NCI-H1930 (cell line): ENCODE measurements at places on chromosomes 7 and 10.

DNA sequence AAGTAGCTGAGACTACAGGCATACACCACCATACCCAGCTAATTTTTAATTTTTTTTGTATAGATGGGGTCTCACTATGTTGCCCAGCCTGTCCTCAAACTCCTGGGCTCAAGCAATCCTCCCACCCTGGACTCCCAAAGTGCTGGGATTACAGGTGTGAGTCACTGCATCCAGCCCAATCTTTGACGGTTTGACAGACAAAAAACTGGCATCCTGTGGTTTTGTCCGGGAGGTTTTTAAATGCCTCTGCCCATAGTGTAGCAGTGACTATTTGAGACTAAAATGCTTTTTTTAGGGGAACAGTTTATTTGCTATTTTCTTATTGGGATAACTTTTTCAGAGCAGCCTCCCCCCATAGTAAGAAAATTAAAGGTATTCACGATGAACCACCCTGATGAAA lies 523.7 kb upstream of the GALNT17 start:
- DNase-seq: no peak

DNA sequence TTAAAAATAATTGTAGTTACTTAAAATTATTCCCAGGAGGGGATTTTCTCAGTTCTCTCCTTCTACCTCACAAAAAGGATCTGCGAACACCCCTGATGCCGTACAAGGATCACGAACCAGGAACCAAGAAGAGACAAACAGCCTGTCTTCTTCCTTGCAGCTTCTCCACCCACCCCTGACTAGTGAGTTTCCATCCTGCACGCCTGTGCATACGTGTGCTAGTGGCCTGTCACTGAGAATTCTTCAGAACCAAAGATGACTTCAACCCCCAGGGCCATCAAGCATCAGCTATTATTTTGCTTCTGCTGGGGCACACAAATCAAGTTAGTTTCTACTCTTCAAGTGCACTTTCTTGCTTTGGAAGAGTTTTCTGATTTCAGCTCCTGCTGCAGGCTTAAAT lies 175.5 kb upstream of the KLF6 start:
- DNase-seq: no peak

GRCh38 chr7:154183482-154183881 lies 131.3 kb downstream of the DPP6 start:
- no peak for DNase-seq

DNA sequence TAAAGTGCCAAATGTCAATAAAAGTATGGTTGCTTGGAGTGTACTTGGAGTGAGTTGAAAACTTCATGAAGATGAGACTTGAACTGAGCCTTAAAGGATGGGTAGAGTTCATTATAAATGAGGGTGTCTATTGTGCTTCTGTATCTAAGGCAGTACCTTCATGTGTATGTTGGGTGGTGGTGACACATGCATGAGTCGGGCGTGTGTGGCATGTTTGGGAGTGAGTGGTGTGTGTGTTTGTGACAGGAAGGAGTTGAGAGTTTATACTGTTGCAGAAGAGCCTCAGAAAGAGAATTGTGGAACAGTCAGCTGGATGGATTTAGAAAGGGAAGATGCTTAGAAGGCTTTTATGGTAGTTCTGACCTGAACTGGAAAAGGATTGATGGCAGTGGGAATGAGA lies 6.0 kb upstream of the ZRANB1 start:
- no peak for DNase-seq

GRCh38 chr10:31278279-31278941 lies 40.6 kb upstream of the ZEB1 start:
- no peak for DNase-seq

DNA sequence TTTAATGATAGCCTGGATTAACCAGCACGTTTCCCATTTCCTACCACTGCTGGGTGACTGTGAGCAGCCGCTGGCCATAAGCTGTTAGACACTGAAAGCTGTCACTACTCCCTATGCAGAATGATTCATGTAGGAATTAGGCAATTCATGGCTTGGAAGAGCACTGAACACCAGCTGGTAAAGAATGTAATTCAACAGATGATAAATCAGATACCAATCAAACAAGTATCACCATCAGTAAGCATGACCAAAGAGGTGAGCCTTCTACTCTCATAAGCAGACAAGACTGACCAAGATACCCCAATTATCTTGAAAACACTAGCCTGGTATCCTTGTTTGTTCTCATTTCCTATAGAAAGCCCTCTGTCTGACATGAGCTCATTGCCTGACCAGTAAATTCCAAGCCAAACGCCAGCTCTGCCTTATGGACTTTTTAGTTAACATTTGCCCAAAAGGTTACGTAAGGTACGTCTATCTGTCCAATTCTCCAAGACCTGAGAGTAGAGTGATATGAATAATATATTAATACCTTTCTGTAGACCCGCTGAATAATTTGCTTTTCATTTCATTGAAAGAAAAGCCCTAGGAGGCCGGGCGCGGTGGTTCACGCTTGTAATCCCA lies 127.7 kb downstream of the ELMO1 start:
- DNase-seq: no peak

GRCh38 chr10:14556285-14556956 lies 218.3 kb downstream of the FAM107B start:
- no peak for DNase-seq

GRCh38 chr7:5634107-5634950 lies 147.1 kb downstream of the RNF216 start:
- no peak for DNase-seq

DNA sequence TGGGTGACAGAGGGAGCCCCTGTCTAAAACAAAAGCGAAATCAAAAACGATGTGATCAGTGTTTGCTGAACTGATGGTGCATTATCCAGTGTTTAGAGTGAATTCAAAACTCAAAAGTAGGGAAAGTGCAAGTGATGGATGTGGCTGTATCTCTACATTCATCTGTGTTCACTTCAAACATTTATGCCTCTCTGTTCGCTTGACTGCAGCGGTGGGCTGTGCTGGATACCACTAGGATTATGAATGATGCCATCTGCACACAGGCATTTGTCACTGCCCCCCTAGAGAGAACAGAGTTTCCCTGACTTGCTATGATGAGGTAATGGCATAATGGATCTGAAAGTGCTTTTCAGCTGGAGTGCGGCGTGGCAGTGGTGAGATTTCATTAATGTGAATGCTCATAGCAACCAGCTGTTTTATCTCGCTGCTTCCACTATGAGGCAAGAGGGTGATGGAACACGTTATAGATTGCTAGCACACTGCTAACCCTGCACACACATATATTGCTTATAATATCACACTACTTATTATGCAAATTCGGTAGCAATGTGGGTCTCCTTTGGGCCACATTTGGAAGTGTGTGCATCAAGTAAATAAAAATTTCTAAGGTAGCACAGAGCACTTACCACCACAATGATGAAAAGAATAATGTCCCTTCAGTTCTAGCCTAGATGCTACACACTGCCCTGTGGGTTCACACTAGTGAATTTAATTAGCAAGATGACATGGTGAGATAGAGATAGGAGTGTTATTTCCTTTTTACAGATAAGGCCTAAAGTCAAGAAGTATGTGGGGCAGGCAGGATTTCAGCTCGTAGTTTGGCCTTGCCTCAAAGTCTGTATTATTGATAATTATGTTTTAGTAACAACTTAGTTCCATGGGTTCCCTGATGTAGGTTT lies 164.7 kb downstream of the CAMK1D start:
- no peak for DNase-seq

DNA sequence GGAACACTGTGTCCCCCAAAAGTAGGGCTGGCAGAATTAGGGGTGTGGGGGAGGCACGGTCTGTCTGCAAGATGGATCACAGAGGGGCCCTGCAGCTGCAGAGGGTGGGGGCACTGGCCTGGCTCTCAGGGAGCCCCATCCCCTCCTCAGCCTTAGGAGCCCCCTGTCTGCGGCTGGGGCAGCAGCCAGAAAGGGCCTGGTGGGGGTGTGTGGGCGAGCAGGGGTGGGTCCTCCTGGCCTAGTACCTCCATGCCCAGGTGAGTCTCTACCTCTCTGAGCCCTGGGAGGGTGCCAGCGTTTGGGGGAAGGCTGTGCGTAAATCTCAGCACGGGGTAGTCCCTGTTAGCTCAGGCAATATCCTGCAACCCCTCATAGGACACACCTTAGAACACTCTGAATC lies 280.5 kb upstream of the PPP2R2D start:
- no peak for DNase-seq

DNA sequence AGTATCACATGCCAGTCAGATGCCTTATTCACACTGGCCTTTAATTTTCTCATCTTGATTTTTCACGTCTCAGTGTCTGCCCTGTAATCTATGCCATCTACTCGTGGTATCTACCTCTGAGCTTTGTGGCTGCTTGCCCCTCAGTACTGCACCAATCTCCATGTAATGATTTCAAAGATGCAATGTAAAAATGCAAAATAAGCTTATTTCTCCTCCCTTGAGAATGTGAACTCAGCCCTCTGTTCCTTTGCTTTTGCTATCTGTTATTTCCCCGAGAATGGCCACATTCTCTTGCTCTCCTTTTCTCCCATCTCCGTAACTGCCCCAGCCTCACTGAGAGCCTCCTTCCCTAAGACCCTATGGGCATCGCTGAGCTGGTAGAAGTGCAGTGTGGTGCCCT lies 317.5 kb downstream of the SFMBT2 start:
- no peak for DNase-seq

DNA sequence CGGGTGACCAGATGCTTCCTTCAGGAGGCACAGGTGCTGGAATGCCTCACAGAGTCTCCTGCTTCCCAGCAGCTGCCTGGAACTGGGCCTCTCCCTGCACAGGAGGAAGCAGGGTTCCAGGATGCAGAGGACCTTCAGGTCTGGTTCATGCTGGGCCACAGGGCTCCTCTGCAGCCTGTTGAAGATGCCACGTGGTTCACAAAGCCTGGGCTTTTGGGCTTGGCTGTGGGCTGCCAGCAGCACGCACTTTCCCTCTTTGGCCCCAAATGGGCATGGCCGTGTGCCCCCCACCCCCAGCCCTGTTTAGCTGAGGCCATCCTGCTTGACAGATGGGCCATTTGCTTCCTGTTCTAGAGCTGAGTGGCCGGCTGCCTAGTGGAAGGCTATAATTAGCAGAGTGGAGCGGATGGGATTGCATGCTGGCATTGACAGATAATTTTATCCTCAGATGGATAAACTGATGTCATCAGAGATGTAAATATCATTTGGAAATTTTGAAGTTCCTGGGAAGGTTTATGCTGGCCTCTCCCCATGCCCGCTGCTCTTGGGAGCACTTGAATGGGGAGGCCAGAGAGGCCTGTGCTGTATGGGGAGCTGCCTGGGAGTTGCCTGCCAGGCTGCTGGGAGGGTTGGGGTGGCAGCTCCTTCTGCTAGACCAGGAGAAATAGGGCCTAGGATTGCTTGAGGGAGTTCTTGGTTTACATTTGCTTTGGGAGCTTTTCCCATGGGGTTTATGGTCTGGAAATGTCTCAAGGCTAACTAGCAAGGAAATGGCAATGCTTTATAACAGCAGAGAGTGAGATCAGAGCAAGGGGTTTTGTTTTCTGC lies 28.2 kb downstream of the TSPAN15 start:
- DNase-seq: no peak

DNA sequence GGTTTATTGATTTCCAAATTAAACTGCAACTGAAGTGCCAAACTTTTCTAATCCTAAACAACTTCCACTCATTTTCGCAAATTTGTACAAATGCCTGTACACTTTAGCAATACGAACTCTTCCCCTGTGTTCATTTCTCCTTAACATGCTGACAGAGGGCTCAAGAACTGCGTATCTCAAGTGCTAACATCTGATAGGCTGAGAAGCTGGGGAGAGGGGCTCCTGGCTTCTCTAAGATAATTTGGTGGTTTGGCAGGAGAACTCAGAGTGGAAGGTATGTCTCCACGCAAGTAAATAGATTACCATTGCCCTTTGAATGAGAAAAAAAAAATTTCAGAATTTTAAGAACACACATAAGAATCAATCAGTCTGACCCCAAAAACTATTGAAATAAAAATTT lies 53.3 kb upstream of the ANLN start:
- DNase-seq: no peak
